Amniotic stem cell (primary cell): ENCODE measurements at places on chromosomes 1 and 21.

DNA sequence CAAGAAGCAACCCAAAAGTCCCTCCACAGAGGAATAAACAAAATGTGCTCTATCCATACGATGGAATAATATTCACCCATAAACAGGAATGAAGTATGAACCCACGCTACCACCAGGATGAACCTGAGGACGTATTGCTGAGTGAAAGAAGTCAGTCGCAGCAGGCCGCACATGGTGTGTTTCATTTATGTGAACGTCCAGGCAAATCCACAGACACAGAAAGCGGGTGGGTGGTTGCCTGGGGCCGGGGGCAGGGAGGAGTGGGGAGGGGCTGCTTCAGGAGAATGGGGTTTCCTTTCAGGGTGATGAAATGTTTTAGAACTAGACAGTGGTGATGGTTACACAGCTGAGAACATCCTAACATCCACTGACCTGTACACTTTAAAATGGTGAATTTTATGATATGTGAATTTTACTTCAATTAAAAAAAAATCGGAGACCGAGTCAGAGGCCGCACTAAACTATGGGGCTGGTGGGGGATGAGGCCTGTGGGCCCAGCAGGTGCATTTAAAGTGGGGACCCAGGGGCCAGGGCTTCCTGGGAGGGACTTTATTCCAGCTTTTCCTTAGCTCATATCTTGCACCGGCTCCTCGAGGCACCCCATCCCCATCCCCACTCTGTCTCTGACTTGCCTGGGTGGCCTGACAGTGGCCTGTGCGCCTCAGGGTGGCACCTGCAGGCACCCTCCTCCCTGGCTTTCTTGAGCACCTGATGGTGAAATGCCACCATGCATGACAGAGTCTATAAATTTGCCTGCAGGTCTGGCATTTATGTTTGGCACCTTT, 392.6 kb upstream of the VAMP3 start:
- DNase-seq = no peak

DNA sequence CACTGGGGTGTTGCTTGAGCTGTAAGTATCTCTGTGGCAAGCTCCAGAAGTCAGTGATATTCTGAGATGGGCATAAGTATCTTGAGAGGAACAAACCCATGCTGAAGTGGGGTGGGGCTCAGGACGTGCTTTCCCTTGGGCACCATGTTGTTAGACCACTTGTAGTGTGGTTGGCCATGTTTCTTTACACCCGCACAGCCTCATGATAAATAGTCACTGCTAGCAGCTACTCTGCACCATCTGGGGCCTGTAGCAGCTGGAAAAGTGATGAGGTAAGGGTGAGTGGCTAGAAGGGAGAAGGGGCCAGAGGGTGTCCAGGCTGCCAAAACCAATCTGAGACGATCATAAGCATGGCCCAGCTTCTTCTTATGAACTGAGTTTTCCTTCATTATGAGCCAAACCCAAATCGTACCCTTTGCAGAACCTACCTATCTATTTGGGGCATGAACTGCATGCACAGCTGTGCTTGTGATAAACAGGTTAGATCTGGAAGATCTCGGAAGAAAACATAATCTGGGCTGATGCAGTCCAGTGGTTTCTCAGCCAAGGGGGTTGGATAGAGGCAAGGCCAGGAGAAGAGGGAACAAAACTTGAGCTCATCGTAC, 91.9 kb upstream of the IRF2BP2 start:
- DNase-seq = no peak

GRCh38 chr1:208587110-208587509, 342.9 kb upstream of the PLXNA2 start:
- no peak for DNase-seq

GRCh38 chr1:43147625-43148327, 24.3 kb downstream of the EBNA1BP2 start:
- DNase-seq = peak; percentile 14

DNA sequence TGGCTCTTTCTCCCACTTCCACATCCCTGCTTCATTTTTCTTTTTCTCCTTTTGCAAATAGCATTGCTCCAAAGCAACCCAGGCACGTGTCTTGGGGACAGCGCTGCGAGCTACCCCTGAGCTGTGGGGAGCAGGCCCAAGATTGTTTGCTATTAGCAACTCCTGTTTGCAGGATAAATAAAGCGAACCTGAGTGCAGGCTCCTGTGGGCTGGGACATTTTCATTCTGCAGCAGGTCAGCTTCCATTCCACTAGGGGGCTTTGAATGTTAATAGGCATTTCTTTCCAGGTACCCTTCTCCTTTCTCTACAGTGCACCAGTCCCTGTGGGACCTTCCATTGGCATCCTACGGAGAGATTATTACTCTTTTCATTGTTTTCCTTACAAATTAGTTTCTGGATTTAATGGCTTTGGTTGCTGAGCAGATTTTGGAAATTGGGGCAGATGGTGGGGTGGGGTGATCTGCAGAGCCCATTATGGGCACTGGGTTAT, 54.0 kb downstream of the OLFML3 start:
- DNase-seq = no peak

- DNase-seq = no peak
These were observed 510.0 kb downstream of the USP25 start for GRCh38 chr21:16239659-16240265.

DNA sequence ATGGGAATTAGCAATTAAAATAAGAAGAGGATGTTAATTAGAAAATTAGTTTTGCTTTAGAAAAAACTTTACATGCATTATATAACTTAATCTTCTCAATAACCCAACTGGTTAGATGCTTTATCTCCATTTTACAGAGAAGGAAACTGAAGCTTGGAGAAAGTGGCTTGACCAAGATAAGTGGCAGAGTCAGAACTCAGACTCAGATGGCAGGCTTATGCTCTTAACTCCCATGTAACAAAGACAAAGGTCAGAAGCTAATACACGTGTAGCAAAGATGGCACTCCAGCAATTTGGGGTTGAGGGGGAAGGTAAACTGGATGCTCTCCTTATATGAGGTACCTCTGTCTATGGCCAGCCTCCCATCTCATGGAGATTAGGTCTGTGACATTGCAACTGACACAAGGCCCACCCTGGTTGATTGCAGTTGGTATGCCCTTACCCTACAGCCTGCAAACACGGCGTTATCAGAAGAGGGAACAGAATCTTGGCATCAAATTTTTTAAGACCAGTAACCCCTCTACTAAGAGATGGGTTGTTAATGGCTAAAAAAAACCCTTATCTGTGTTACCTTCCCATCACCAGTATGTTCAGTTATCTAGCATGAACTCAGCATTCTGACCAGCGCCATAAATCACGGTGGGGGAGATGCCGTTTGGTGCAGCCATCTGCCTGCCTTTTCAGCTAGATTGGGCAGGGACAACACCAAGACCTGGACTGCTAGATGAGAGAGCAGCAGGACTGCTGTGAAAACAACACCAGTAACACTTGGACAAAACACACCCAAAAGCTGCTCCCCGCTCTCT, 97.0 kb downstream of the UBR4 start:
- no peak for DNase-seq

DNA sequence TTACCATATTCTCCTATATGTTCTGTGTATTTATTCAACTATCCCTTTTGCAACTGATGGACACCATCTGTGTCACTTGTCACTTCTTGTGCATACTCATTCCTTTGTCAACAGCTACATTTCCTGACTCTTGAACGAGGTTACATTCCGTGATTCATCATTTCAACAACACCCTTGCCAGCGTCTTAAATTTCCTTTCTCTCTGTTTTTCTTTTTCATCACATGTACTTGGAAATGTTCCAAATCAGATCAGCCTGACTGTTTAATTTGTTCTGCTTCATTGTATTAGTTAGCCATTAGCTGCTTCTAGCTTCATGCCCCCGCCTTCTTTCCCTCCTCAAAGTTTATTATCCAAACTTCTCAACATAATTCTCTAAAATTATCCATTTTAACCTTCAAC, 173.0 kb downstream of the ADGRL4 start:
- DNase-seq = peak; percentile 44

GRCh38 chr1:18341291-18342069, 139.2 kb upstream of the KLHDC7A start:
- no peak for DNase-seq

DNA sequence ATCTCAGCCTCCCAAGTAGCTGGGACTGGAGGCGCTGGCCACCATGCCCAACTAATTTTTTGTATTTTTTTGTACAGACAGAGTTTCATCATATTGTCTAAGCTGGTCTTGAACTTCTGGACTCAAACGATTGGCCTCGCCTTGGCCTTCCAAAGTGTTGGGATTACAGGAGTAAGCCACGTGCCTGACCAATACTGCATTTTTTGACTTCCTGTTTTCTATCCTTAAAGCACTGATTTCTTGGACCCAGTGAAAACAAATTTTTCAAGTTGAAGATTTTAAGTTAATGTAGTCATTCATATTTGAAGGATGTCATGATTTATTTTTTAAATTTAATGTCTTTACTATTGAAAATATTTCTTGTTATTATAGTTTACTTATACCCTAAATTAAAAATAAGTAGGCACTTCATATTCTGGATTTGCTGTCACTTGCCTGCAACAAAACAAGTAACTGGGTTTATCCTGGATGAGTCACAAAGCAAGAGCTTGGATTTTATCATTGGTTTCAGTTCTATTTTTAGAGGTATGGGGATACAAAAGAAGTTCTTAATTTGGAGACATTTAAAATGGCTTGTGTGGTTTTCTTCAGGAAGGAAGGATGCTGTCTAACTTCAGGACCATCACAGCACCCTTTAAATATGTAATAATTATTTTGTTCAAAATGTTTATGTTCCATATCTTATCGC, 2.2 kb upstream of the VPS45 start:
- peak; percentile 21 for DNase-seq

GRCh38 chr21:33035147-33035546, 9.4 kb downstream of the OLIG2 start:
- DNase-seq = no peak

GRCh38 chr1:203178821-203179666, 3.4 kb upstream of the MYBPH start:
- no peak for DNase-seq

GRCh38 chr1:9737671-9738070, 86.1 kb downstream of the CLSTN1 start:
- DNase-seq = no peak

DNA sequence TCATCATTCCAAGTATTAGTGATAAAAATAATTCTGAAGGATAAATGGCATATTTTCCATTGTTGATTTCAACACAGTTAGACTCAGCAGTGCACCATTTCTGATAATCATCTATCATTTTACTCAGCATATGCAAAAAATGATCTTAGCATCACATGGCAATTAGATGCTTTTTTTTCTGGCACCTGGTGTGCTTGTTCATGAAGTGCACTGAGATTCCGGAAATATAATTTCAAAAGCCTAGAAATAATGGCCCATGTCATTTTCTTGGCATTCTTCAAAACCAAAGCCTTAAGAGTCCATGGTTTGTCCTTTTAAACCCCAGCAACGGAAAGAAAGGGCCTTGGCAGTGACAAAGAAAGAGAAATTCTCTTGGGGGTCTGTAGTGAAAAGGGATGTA, 278.8 kb downstream of the KIF26B start:
- no peak for DNase-seq

DNA sequence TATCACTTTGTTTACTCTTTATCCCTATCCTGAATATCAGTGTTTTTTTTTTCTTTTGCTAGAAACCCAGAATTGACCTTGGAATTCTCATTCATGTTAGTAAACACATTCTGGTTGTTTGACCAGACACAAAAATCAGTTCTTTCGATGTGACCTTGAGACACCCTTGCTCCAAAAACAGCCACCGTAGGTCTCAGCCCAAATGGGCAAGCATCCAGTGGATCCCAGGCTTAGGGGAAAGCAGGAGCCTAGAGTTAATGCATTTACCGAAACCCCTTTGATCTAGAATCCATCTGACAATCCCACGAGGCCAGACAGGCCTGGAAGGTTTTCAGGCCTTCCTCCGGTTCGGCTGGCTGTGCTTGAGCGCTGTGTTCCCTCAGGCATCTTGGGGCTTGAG, 47.6 kb downstream of the IRF2BP2 start:
- no peak for DNase-seq

DNA sequence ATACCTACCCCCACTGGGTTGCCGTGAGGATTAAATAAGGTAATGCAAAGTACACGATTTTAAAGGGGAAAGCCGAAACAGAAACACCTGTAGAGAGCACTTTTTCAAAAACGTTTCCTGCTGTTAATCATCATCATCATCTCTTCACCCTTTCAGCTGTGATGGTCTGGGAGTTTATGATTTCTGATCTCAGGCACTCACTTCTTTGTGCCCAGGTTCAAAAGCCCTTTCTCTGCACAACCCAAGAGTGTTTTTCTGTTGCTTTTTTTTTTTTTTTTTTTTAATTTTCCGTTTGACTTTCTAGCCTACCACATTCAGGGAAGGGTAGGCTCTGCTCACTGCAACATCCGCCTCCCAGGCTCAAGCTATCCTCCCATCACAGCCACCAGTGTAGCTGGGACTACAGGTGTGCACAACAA, 936 bp upstream of the UBXN11 start:
- DNase-seq = no peak

- no peak for DNase-seq
These were observed 77.4 kb downstream of the ACBD6 start for GRCh38 chr1:180424848-180425457.

GRCh38 chr1:53678507-53678906, 60.5 kb downstream of the GLIS1 start:
- no peak for DNase-seq

- no peak for DNase-seq
These were observed 47.4 kb downstream of the OLIG1 start for GRCh38 chr21:33117101-33117888.

- DNase-seq = peak; percentile 44
These were observed 74.0 kb upstream of the GPR88 start for GRCh38 chr1:100463791-100464424.

DNA sequence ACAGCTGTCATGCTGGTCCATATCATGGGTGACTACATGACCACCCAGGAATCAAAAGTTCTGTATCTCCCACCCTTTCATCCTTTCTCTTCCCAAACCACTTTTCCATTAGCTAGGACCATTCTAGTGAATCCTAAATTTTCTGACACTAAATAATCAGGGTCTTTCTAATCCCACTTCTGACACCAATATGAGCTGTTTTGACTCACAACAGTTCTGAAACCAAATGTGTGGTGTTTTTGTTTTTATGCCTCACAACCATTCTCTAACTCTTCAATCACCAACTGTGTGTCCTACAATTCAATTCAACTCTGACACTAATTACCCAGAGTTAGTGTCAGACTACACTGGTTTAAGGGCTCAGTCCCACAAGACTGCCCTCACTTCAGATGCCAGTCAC, 63.9 kb downstream of the SMYD2 start:
- DNase-seq = no peak

- DNase-seq = no peak
These were observed at the start of gene PATJ for GRCh38 chr1:61741711-61742619. TSS of gene PATJ (plus strand) at chr1:61742480. CDS start at chr1:61762893, 20,413 bp downstream.

- peak; percentile 61 for DNase-seq
These were observed 87.9 kb downstream of the RIPK4 start for GRCh38 chr21:41678924-41679318.
